Neural crest cell (in vitro differentiated cells): ENCODE measurements at places on chromosomes 6 and 20.

DNA sequence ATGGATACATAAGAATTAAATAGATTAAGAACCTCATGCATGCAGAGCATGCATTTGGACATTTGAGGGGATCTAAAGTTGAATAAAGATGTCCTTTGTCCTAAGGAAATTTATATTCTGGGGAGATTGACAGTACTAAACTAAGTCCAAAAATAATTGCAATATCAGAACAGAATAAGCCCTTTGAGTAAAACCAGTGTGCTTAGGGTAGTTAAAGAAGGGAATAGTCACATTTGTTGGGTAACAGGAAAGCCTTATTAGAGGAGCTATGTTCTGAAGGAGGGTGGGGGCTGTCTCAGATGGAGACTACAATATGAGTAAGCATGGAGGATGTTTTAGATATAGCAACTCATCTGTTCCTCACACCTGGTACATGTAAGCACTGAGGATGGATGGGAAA is 35.8 kb downstream of the CDC5L start:
- peaks cover 24% of the 10 kb centered on the region for H3K36me3 ChIP-seq
- no peak overlapping the region for H3K4me3 ChIP-seq
- H3K4me1 ChIP-seq = no peaks in the 10 kb centered on the region

DNA sequence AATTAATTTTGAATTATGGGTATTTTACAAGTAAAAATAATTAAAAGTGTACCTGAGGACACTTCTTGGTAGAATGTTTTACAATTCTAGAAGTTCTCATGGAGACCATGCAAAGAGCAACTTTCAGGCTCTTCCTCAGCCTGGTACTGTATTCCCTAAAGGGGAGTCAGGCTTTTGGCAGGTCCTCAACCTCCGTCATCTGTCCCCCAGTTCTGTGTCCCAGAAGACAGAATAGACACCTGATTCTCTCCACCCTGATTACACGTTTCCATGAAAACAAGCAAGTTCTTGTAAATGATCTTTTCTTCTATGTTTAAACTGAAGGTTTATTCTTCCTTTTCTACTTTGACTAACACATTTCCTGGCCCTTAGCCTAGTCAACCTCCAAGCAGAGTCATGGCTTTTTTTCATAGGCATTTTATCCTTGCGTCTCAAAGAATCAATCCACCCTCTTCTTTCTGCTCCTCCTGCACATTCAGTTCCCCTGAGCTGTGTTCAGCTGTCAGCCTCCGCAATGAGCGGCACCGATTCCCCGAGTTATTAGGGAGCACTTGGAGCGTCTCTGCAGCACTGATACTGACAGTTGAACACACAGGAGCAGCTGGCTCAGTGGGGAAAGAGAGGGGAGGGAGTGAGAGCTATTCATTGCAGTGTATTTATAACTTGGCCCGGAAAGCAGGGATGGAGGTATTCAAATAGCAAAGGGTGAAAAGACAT is 1082.4 kb upstream of the MAP3K7 start:
- peak overlapping the region; percentile 81 for H3K27ac ChIP-seq
- peaks cover 7% of the 10 kb centered on the region for H3K4me1 ChIP-seq
- H3K27me3 ChIP-seq = no peaks in the 10 kb centered on the region
- H3K36me3 ChIP-seq = no peaks in the 10 kb centered on the region
- no peak overlapping the region for H3K4me3 ChIP-seq

- H3K4me1 ChIP-seq = peaks cover 39% of the 10 kb centered on the region
- H3K36me3 ChIP-seq = no peaks in the 10 kb centered on the region
- H3K4me3 ChIP-seq = no peak overlapping the region
These were observed 93.9 kb downstream of the SPTLC3 start for GRCh38 chr20:13102694-13103093.

- no peak for DNase-seq
- H3K4me1 ChIP-seq = peaks cover 59% of the 10 kb centered on the region
- peak overlapping the region; percentile 100 for H3K4me3 ChIP-seq
- H3K27ac ChIP-seq = peak overlapping the region; percentile 99
- H3K36me3 ChIP-seq = peaks cover 40% of the 10 kb centered on the region
- H3K27me3 ChIP-seq = peaks cover 14% of the 10 kb centered on the region
These were observed 719 bp downstream of the HSP90AB1 start for GRCh38 chr6:44247338-44248302.

GRCh38 chr20:2337142-2337541 is 41.3 kb downstream of the TGM3 start:
- H3K36me3 ChIP-seq = no peaks in the 10 kb centered on the region
- H3K27ac ChIP-seq = no peak overlapping the region
- H3K4me3 ChIP-seq = no peak overlapping the region
- no peak for DNase-seq
- H3K4me1 ChIP-seq = no peaks in the 10 kb centered on the region
- H3K27me3 ChIP-seq = no peaks in the 10 kb centered on the region

GRCh38 chr20:1803932-1804501 is 91.2 kb upstream of the SIRPA start:
- H3K36me3 ChIP-seq = no peaks in the 10 kb centered on the region
- H3K27me3 ChIP-seq = peaks cover 16% of the 10 kb centered on the region
- peak overlapping the region; percentile 80 for H3K4me3 ChIP-seq
- peaks cover 19% of the 10 kb centered on the region for H3K4me1 ChIP-seq
- DNase-seq = no peak
- H3K27ac ChIP-seq = no peak overlapping the region

DNA sequence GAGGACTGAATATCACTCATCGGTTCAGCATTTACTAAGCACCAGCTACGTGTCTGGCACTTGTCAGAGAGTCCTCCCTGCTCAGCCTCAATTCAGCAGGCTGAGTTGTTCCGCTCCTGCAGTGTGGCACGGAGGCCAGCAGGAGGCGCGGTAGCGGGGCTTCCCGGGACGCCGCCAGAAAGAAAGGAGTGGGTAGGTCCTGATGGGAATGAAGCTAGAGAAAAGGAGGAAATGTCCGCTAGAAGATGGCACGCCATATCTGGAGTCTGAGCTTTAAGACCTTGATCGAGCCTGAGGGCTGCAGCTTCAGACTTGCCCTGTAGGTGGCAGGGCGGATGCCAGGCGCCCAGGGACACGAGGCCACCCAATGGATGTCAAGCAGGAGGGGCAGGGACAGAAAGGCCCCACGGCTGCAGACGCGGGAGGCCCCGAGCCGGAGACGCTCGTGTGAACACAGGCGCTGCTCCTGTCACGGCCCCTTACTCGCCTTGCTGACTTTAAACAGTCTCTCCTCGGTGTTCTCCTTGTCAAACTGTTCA is 18.7 kb downstream of the SERPINB6 start:
- H3K27me3 ChIP-seq = no peaks in the 10 kb centered on the region
- H3K4me1 ChIP-seq = peaks cover 26% of the 10 kb centered on the region
- H3K27ac ChIP-seq = peak overlapping the region; percentile 30
- H3K36me3 ChIP-seq = peaks cover 2% of the 10 kb centered on the region
- H3K4me3 ChIP-seq = peak overlapping the region; percentile 32

DNA sequence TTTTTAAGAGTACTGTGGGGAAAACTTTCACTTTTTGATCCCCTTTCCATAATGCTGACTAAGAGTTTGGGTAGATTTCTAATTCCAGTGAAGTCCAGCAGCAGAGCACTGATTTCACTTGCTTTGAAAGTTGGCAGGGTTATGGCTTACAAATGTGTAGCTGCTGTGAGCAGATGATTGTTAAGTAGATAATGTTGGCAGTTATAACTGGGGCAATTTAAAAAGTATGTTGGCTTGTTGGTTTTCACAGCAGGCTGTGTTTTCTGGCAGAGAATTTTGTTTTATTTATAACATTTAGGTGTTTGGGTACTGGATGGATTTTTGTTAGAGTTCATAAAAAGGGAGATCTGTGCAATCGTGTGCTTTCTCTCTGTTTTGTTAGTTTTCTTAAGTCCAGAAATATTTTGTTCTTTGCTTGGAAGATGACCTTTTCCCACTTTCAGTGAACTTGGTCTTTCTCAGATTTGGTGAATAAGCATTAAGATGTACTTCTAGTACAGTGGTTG is 31.4 kb downstream of the AFDN start:
- peaks cover 57% of the 10 kb centered on the region for H3K4me1 ChIP-seq
- no peak overlapping the region for H3K27ac ChIP-seq
- no peak overlapping the region for H3K4me3 ChIP-seq

DNA sequence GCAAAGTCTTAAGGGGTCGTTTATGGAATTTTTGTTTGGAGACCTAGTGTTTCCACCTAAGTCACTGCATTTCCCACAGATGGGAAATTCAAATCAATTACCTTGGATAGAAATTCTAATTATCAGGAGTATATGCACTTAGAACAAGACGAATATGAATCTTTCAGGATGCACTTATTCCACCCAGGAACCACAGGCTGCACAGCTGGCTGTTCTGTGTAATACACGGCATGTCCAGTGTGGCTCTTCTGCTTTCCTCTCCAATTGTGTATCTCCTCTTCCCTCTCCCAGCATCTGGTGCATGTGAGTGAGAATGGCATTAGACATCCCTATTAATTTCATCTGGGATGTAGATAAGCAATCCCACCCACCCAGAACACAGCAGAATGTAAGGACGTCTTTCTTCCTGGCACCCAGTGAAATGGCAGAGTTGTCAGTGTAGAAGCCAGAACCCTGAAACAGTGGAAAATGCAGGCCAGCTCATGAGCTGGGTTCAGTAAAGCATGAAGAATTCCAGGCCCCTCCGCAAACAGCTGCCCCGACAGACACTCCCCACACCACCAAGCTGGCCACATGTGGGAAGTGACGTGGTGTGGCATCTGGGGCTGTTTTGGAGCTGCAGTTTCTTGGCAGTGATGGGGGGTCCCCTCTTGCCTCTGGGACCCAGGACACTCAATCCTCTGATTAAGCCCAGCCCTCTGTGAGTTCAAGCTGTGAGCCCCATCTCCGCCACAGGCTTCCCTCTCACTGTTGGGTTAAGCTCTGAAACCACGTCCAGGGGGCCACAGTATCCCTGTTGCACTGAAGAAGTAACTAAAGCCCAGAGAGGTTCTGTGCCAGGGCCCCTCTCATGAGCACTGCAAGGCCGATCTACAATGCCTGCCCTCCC is 180.1 kb upstream of the CST7 start:
- peaks cover 37% of the 10 kb centered on the region for H3K27me3 ChIP-seq
- no peak overlapping the region for H3K4me3 ChIP-seq
- DNase-seq = no peak
- no peaks in the 10 kb centered on the region for H3K36me3 ChIP-seq

DNA sequence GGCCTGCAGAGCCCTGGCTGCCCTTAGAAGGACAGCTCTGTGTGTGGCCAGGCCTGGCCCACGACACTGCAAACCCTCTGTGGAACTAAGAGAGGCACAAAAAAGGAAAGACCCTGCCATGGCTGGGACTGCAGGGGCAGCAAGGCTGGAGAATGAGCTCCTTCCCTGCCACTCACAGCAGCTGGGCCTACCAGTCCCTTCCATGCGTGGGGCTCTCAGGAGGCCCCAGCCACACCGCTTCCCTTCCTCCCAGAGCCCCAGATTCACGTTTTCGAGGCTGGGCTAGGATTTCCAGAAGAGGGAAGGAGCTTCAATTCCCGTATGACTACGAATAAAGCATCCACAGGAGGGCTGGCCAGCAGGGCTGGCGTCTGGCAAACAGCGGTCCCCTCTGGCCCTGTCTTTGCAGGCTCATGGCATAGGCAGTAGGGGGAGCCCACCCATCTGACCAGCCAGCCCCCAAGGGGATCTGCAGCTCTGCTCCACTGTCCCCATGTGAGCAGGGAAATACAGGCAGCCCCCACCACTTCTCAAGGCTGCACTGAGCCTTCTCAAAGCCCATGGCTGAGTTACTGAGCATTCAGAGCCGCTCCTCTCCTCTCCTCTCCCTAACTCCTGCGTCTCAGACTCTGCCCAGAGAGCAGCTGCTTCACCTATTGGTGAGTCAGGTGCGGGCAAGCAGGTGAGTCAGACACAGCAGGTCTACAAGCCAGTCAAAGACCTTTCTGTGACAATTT is 53.1 kb downstream of the NINL start:
- peak; percentile 25 for DNase-seq
- H3K27me3 ChIP-seq = no peaks in the 10 kb centered on the region
- peak overlapping the region; percentile 40 for H3K27ac ChIP-seq
- no peaks in the 10 kb centered on the region for H3K36me3 ChIP-seq
- peaks cover 51% of the 10 kb centered on the region for H3K4me1 ChIP-seq

- H3K36me3 ChIP-seq = no peaks in the 10 kb centered on the region
- no peak overlapping the region for H3K4me3 ChIP-seq
- DNase-seq = no peak
- peaks cover 4% of the 10 kb centered on the region for H3K4me1 ChIP-seq
- H3K27ac ChIP-seq = no peak overlapping the region
These were observed 38.8 kb upstream of the SIRPA start for GRCh38 chr20:1856424-1856823.

GRCh38 chr20:37245216-37246150 is 16.1 kb downstream of the GHRH start:
- H3K4me3 ChIP-seq = peak overlapping the region; percentile 18
- no peaks in the 10 kb centered on the region for H3K27me3 ChIP-seq
- peaks cover 41% of the 10 kb centered on the region for H3K4me1 ChIP-seq
- no peak for DNase-seq
- peaks cover 19% of the 10 kb centered on the region for H3K36me3 ChIP-seq
- H3K27ac ChIP-seq = peak overlapping the region; percentile 96

DNA sequence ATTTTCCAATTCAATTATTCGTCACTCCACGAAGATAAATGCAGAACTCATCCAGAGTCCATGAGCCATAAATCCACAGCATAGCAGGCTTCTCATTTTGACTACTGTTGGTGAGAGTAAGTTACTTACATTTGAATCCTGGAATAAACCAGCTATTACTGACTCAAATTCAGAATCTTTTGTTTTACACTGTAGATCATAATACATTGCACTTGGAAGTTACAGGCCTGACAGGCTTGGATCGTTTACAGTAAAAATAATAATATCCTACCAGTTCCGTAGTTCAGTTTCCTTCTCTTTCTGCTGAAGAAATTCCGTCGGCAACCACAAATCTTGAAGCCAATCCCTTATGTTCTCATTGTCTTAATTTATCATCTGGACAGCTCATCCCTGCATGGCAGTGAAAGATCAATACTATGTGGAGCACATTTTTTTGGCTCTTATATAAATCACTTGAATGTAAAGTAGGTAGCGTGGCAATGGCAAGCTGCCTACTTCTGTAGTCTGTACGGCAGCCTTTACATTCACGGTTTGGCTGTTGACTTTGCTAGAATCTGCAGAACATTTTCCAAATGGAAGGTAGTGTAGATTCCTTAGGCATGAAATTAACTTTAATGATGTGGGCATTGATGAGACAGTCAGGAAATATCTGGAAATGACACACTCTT is 142.9 kb downstream of the WDR27 start:
- H3K27ac ChIP-seq = no peak overlapping the region
- H3K27me3 ChIP-seq = no peaks in the 10 kb centered on the region
- no peaks in the 10 kb centered on the region for H3K4me1 ChIP-seq
- H3K36me3 ChIP-seq = peaks cover 19% of the 10 kb centered on the region
- H3K4me3 ChIP-seq = no peak overlapping the region
- no peak for DNase-seq
